Activated CD4-positive, alpha-beta T cell treated with anti-CD3 and anti-CD28 coated beads for 36 hours (primary cell): ENCODE measurements at places on chromosomes 12 and 14. TPM values are rescaled to one million over a fixed set of nuclear protein-coding genes. Genes with fewer than 3 reads are reported as not detected.

DNA sequence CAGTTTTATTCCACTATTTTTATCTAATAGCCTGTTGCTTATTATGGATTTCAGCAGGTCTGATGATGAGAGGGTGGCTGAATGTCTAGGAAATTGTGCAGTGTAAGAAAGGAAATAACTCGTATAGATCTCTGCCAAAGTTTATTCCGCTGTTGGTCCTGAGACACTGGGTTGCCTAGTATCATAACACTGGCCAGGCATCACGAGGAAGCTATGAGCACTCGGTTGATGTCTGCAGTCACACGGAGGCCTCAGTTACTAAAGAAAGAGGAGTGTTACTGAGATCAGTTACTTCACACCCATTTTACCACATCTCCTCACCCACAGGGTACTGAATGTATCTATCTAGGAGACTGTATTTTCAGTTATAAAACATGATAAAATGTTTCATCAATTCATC is 21.9 kb downstream of the BHLHE41 start:
- H3K36me3 ChIP-seq = no peaks in the 10 kb centered on the region
- no peak for DNase-seq
- no peak overlapping the region for H3K4me3 ChIP-seq
- no peak overlapping the region for H3K27ac ChIP-seq

GRCh38 chr12:116647813-116648212 is 88.6 kb downstream of the MAP1LC3B2 start:
- H3K36me3 ChIP-seq = no peaks in the 10 kb centered on the region
- H3K4me1 ChIP-seq = peaks cover 4% of the 10 kb centered on the region
- H3K27me3 ChIP-seq = peaks cover 2% of the 10 kb centered on the region
- H3K4me3 ChIP-seq = no peak overlapping the region
- no peak overlapping the region for H3K27ac ChIP-seq
- no peak for DNase-seq

DNA sequence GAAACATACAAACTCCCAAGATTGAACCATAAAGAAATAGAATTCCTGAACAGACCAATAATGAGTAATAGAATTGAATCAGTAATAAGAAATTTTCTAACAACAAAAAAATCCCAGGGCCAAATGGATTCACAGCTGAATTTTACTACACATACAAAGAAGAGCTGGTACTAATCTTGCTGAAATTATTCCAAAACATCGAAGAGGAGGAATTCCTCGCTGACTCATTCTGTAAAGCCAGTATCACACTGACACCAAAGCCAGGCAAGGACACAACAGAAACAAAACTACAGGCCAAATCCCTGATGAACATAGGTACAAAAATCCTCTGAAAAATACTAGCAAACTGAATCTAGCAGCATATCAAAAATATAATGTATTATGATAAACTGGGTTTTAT is 367.8 kb upstream of the CLEC14A start:
- H3K27ac ChIP-seq = no peak overlapping the region
- no peaks in the 10 kb centered on the region for H3K27me3 ChIP-seq
- H3K4me1 ChIP-seq = no peaks in the 10 kb centered on the region

- H3K36me3 ChIP-seq = no peaks in the 10 kb centered on the region
- H3K4me1 ChIP-seq = no peaks in the 10 kb centered on the region
- H3K27ac ChIP-seq = no peak overlapping the region
These were observed 66.9 kb downstream of the C12orf56 start for GRCh38 chr12:64323476-64324225.

- H3K4me1 ChIP-seq = peaks cover 48% of the 10 kb centered on the region
- no peak overlapping the region for H3K4me3 ChIP-seq
- H3K27ac ChIP-seq = peak overlapping the region; percentile 55
- H3K27me3 ChIP-seq = peaks cover 5% of the 10 kb centered on the region
These were observed 40.6 kb upstream of the P2RX7 start for GRCh38 chr12:121092034-121092433.

DNA sequence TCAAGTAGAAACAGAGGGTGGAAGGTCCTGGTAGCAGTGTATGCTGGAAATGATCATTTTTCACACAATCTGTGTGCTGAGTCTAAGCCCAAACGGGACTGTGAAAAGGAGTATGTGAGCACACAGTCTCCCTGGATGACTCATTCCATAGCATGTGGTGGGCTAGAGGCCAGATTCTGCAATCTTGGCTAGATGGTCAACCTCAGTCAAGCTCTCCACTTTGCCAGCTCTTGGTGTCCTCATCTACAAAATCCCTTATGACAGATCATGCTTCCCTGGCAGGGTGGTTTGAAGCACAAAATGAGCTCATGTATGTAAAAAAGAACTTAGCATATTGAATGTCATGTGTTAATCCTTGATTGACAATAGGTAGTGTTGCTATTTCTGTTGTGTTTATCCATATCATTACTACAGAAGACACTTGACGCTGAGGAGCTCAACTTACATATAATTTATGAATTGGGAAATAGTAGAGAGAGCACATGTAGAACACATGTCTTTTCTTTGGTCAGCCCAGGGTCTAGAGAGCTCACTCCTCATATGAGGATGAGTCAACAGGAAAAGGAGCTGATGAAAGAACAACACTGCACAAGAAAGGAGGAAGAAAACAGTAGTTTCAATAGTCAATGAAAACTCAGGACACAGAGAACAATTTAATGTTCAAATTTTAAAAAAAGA is 517.5 kb downstream of the BCL11B start:
- DNase-seq = peak; percentile 8
- H3K36me3 ChIP-seq = peaks cover 3% of the 10 kb centered on the region
- H3K27ac ChIP-seq = peak overlapping the region; percentile 16
- peaks cover 5% of the 10 kb centered on the region for H3K4me1 ChIP-seq

DNA sequence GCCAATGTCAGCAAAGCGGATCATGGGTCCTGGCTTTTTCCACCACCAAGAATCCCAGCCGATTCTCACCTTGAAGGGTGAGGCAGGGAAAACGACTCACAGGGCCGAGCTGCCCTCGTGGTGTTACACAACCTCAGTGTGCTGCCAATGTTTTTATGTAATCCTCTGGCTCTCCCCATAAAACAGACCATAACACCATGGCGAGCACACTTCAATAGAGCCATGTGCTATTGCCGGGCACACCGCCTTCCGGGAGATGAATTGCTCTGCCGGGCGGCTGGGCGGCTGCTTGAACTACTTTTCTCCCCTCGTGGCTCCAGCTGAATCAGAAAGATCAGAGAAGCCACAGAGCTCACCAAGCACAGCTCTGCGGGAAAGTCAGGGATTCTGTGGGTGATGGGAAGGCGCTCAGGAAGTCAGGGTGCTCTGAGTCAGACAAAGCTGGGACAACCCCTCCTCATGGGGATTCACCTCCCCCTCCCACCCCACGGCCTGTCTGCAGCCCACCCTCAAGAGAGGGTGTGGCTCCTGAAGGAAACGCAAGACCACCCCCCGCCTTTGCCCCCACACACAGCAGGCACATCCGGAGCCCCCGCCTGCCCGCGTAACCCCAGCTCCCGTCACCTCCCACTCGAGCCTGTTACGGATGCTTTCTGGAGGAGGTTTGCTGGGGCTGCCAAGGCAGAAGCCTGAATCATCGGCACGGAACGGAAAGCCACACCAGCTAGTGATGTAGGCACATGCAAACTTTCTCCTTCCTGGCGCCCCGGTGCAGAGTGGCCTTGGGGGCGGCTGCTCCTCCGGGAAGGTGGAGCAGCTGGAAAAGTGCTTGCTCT is 1.8 kb downstream of the GALNT9 start:
- H3K27ac ChIP-seq = peak overlapping the region; percentile 79
- peak; percentile 89 for DNase-seq
- peak overlapping the region; percentile 54 for H3K4me3 ChIP-seq

DNA sequence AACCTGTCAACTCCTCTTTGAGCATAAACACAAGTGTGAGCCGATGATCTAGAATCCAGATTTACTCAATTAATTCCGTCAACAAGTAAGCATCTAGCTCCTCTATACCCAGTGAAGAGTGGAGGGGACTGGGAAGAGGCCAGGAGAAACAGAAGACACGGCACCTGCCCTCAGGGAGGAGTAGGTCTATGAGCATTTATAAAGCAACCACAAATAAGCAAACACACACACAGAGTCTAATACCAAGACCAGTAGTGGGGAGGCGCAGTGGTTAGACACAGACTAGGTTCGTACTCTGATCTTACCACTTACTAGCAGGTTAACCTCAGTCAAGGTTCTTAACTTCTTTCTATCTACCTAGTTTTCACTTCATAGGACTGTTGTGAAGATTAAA is 5.9 kb upstream of the FOXN3 start:
- H3K4me3 ChIP-seq = no peak overlapping the region
- peak; percentile 47 for DNase-seq
- H3K27me3 ChIP-seq = no peaks in the 10 kb centered on the region
- H3K27ac ChIP-seq = peak overlapping the region; percentile 65
- peaks cover 16% of the 10 kb centered on the region for H3K36me3 ChIP-seq

- peak; percentile 78 for DNase-seq
- H3K4me1 ChIP-seq = peaks cover 7% of the 10 kb centered on the region
- H3K27ac ChIP-seq = no peak overlapping the region
- no peaks in the 10 kb centered on the region for H3K36me3 ChIP-seq
These were observed 22.0 kb upstream of the NUDT14 start for GRCh38 chr14:105203057-105203531.

DNA sequence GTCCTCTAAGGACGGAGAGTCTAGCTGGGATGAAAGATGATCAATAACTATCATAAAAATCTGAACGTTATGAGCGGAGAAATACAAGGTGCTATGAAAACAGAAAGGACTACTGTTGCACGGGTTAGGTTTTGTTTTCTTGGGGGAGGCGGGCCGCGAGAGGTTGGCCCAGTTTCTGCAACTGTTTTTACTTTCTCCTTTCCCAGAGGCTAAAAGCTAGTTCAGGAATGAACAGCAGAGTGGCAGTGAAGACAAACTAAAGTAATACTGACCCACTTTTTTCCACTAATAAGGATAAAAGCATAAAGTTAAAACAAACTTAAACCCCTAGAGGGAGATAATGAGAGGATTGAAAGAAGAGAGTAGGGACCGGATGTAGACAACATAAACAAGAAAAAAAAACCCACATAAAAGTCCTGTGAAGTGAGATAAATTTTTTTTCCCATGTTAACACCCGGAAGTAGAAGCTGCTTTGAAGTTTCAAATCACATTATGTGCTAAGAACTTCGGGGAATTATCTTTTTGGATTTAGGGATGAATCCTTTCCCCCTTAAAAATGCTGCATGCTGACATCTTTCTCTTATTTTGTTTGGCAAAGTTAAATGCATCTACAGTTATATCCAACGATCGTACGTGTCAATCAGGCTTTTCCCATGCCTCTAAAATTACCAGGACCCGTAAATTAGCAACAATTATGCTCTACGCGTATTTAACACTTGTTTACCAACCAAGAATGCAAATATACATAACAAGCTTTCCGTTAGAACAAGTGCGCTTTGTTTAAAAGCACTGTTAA is 1.0 kb upstream of the CDK17 start:
- peaks cover 23% of the 10 kb centered on the region for H3K4me1 ChIP-seq
- no peaks in the 10 kb centered on the region for H3K36me3 ChIP-seq
- no peaks in the 10 kb centered on the region for H3K27me3 ChIP-seq

DNA sequence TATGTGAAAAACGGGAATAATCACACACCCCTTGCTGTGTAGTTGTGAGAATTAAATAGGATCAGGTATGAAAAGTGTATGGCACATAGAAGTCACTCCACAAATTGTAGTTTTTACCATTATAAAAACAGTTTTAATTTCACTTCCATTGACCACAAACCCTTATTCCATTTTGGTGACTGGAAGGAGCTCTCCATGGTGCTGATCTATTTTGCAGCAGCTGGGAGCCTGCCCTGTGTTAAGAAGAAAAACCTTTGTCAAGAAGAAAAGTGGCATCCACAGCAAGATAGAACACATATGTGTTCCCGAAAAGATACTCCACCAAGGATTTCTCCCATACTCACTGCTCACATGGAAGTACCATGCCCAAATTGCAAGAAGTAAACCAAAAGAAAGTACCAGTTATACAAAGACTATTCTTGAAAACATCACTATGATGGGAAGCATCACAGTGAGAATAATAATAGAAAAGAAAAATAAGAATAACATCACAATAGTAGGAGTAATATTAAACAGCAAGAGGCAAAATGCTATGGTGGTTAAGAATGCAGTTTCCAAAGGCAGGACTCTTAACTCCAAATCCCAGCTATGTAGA is 58.7 kb downstream of the TUNAR start:
- no peak overlapping the region for H3K4me3 ChIP-seq
- H3K36me3 ChIP-seq = no peaks in the 10 kb centered on the region
- H3K27ac ChIP-seq = no peak overlapping the region
- no peaks in the 10 kb centered on the region for H3K4me1 ChIP-seq
- DNase-seq = peak; percentile 9

- no peak for DNase-seq
- no peak overlapping the region for H3K4me3 ChIP-seq
- H3K27me3 ChIP-seq = peaks cover 22% of the 10 kb centered on the region
- no peaks in the 10 kb centered on the region for H3K36me3 ChIP-seq
These were observed 65.4 kb downstream of the CLMN start for GRCh38 chr14:95254288-95254687.

- peaks cover 6% of the 10 kb centered on the region for H3K4me1 ChIP-seq
- H3K27ac ChIP-seq = no peak overlapping the region
- no peak overlapping the region for H3K4me3 ChIP-seq
- DNase-seq = no peak
- H3K27me3 ChIP-seq = no peaks in the 10 kb centered on the region
These were observed 4.1 kb upstream of the DAZAP2 start for GRCh38 chr12:51234530-51234929.

GRCh38 chr12:53758081-53758729 is 6.4 kb upstream of the CISTR start:
- H3K36me3 ChIP-seq = no peaks in the 10 kb centered on the region
- H3K27me3 ChIP-seq = peaks cover 42% of the 10 kb centered on the region
- DNase-seq = no peak

- no peaks in the 10 kb centered on the region for H3K27me3 ChIP-seq
- peak; percentile 11 for DNase-seq
- peaks cover 7% of the 10 kb centered on the region for H3K4me1 ChIP-seq
- H3K36me3 ChIP-seq = peaks cover 41% of the 10 kb centered on the region
These were observed 27.3 kb upstream of the BBS10 start for GRCh38 chr12:76375470-76375869.

DNA sequence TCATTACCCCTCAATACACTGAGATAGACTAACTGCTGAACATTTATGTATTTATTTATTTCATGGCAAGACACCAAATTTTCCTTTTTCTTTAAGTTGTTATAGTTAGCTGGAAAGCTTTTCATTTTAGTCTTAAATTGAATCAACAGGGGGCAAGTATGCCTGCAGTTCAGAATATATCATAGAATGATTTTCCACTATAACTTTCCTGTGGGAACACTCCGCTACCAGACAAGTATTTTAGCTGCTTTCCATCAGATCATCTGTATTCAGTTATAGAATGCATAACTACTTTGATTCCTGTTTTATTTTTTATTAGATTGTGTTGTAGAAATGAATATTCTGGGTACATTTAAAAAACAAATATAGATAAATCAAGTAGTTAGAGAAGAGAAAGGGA is 102.0 kb downstream of the SLC6A15 start:
- H3K36me3 ChIP-seq = no peaks in the 10 kb centered on the region
- no peak overlapping the region for H3K27ac ChIP-seq
- no peak overlapping the region for H3K4me3 ChIP-seq
- DNase-seq = no peak

GRCh38 chr12:124539084-124540041 is 28.0 kb downstream of the NCOR2 start:
- DNase-seq = peak; percentile 32
- H3K27me3 ChIP-seq = no peaks in the 10 kb centered on the region
- H3K4me3 ChIP-seq = no peak overlapping the region
- H3K4me1 ChIP-seq = peaks cover 30% of the 10 kb centered on the region

The TRPV4 gene
- total RNA-seq = not detected

The TAS2R31 gene
- 0.44 TPM for total RNA-seq

The KRT85 gene
- not detected for total RNA-seq

The JAG2 gene
- total RNA-seq = 3.6 TPM

The RAB15 gene
- 3.7 TPM for total RNA-seq

The CPM gene
- total RNA-seq = 18.7 TPM

The SRGAP1 gene
- total RNA-seq = 0.02 TPM

The ANKRD33 gene
- total RNA-seq = not detected

The TMEM119 gene
- 0.21 TPM for total RNA-seq

The SERPINA12 gene
- total RNA-seq = not detected
